ENCODE measurements at places on chromosomes 7 and 10.

- DNase-seq: no peak
These were observed 337.5 kb downstream of the CXCL12 start for GRCh38 chr10:44047361-44047760.

- peak; percentile 87 for DNase-seq
These were observed 37.7 kb downstream of the LRMDA start for GRCh38 chr10:75469006-75469616.

- no peak for DNase-seq
These were observed 224.1 kb downstream of the DOCK4 start for GRCh38 chr7:111982133-111982532.

- DNase-seq: no peak
These were observed 27.7 kb downstream of the GBX1 start for GRCh38 chr7:151139791-151140190.

GRCh38 chr10:87669752-87670151 lies 10.1 kb downstream of the PAPSS2 start:
- DNase-seq: no peak

- DNase-seq: no peak
These were observed 231.8 kb upstream of the DKK1 start for GRCh38 chr10:52082307-52082706.

DNA sequence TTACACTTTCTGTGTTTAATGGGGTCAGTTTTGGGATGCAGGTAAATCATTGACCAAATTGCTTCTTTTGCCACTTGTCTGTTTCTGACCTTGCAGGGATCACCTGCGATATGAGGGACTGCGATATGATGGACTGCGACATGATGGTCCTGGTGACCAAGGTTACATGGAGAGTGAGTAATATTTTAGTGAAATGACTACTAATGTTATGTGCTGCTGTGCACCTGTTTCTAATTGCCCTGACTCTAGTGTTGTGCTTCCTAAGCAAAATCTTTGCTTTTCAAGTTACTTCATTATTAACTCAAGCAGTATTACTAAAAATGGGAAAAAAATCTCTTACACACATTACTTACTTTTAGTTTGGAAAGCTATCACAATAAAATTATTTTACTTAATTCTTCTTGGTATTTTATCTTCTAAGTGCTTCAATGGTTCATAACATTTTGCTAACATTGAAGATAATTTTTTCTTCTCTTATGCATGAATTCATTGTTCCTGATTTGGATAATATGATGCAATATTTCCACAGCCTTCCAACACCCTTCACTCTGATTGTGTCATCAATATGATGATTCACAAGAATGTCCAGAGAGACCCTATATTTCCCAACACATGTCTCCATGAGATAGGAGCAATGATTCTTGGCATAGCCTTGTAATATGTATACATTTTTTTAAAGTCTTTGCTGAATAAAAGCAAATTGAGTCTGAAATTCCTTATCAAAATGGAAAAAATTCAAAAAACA lies 306.2 kb upstream of the AKR1E2 start:
- DNase-seq: peak; percentile 93

DNA sequence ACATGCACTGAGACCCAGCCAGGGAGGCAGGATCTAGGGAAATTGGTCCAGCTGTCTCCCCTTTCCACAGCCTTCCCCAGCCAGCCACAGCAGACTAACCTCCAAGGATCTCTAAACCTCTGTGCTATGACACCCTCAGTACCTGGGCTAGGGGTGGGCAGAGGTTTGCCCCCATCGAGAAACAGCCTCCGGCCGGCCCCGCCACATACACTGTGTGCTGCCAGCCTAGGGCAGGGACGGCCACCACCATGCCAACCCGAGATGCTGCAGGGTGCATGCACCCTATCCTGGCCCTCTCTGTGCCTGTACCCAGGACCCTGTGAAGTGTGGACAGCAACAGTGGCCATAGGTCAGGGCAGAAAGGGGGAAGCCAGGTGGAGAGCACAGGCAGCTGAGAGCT lies 58.1 kb downstream of the PARP12 start:
- no peak for DNase-seq

- no peak for DNase-seq
These were observed 96.3 kb downstream of the JAZF1 start for GRCh38 chr7:28083998-28084985.

DNA sequence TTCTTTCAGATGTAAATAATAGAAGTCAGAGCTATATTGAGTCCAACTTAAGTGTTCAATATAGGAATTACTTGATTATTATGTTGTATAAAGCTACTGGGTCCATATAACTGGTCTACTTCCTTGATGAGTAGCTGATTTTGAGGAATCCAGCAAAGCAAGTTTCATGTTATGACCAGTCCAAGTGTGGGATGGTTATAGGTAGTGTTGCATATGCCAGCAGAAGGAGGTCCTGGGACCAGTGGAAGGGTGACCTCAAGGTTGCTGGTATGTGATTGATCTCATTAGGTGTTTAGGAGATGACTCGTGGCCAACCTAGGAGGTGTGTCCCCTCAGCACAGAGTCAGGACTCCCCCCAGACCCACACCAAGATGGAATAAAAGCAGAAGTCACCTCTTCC lies 551.5 kb downstream of the KCNMA1 start:
- no peak for DNase-seq

DNA sequence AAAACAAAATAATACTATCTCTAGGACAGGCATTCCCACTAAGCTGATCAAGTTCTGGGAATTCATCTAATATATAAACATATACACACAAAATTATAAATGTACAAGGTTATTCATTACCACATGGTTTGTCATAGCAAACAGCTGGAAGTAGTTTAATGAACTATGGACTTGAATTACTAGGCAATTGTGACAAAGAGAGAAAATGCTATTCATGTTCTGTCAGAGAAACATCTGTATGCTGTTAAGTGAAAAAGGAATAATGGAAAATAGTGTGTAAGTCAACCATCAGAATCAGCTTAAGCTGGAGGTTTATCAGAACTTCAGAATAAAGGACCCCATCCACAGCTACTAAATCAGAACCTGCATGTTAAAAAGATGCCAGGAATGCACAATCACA lies 2.8 kb downstream of the ZNF248 start:
- no peak for DNase-seq

- no peak for DNase-seq
These were observed 15.6 kb downstream of the FANK1 start for GRCh38 chr10:125911990-125912389.

GRCh38 chr7:73342645-73343044 lies 14.7 kb downstream of the FKBP6 start:
- no peak for DNase-seq

GRCh38 chr7:95777269-95777668 lies 4.9 kb downstream of the DYNC1I1 start:
- no peak for DNase-seq

DNA sequence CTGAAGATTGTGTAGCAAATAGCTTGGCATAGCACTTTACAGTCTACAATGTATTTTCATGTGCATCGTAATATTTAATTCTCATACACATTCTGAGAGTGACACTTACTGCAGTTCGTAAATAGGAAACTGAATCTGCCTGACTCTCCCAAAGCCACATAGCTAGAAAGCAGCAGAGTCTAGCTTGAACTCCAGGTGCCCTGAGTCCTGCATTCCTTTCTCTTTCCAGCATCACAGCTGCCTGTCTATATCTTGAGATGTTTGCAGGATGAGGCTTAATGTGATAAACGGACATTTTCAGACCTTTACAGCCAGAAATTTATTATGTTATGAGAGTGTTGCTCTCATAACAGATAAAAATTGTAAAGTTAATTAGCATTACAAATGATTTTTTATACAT lies 132.9 kb upstream of the PLXDC2 start:
- no peak for DNase-seq

GRCh38 chr7:103824251-103824650 lies 165.2 kb downstream of the RELN start:
- no peak for DNase-seq

GRCh38 chr7:123571684-123572083 lies 14.1 kb upstream of the NDUFA5 start:
- DNase-seq: no peak

GRCh38 chr7:15459018-15459615 lies 102.7 kb downstream of the AGMO start:
- no peak for DNase-seq

DNA sequence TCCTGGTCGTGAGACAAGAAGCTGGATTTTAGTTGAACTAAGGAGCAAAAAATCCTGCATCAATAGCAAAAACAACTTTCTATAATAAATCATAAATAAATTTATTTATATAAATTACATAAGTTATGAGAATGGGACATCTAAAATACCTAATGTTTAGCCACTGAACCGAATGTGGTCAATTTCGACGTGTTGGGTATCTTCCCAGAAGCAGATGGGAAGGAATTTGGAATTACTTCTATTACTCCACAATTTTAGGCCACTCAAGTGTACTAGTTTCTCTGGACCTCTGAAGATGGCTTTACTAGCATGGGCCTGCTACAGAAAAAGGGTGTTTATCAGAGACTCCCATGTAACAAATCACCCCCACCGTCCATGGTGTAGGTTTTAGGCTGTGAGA lies 172.0 kb downstream of the PRPF18 start:
- no peak for DNase-seq

DNA sequence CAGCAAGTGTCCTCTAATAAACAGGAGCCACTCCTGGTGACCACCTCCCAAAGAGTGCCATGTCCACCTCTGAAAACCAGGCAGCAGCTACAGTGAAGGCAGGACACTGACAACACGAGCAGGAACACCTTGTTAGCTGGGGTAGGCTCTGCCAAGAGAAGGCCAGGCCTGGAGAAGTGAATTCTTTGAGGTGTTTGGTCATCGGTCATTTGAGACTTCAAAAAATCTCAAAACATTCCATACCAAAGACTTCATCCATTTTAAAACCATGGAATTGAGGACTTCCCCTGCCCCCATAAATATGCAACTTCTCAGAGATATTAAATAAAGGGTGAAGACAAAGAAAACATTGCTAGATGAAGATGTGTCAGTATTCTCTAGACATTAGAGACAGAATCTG lies 28.4 kb upstream of the OPALIN start:
- DNase-seq: no peak

- no peak for DNase-seq
These were observed 177.3 kb downstream of the NSUN6 start for GRCh38 chr10:18474118-18474455.

DNA sequence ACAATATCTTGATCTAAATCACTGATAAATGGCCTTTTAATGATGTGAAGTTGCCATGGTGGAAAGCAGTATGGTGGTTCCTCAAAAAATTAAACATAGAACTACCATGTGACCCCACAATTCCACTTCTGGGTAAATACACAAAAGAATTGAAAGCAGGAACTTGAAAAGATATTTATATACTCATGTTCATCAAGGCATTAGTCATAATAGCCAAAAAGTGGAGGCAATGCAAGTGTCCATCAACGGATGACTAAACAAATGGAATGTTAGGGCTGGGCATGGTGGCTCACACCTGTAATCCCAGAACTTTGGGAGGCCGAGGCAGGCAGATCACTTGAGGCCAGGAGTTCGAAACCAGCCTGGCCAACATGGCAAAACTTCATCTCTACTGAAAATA lies 2.0 kb upstream of the DNAJC12 start:
- DNase-seq: peak; percentile 65

DNA sequence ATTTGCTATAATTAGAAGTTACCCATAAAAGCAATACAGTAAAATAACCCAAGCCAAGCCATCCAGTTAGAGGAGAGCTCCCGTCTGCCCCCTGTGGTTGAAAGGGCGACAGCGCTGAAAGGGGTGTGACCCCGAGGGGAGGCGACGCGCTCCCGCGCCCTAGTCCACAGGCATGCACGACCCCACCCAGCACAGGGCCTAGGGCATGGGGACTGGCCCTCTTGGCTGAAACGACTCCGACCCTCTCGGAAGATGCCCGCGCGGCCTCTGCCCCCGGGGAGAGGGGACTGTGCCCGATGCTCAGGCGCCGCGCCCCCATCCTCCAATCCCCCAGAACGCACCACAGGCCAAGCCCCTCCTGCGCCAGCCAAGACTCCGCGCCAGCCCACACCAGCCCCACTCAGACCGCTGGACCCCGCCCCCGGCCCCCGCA lies 64.0 kb downstream of the CSGALNACT2 start:
- peak; percentile 52 for DNase-seq

DNA sequence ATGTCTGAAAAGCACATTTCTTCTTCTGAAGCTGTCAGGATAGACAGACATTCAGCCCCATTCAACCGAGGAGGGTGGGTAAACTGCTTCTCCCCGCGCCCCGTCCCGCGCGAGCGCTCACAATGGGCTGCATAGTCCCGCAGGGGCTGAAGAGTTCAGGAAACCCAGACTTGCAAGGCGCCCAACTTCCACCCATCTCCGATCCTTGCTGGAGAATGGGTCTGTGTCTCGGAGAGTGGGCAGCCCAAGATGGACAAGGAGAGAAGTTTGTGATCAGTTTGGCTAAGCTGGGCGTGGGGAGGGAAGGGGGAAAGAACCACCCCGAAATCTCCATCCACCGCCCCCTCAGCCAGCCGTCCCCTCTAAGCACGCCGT lies 686 bp downstream of the AASS start:
- no peak for DNase-seq

- DNase-seq: no peak
These were observed 203.0 kb downstream of the COBL start for GRCh38 chr7:51113560-51113959.

DNA sequence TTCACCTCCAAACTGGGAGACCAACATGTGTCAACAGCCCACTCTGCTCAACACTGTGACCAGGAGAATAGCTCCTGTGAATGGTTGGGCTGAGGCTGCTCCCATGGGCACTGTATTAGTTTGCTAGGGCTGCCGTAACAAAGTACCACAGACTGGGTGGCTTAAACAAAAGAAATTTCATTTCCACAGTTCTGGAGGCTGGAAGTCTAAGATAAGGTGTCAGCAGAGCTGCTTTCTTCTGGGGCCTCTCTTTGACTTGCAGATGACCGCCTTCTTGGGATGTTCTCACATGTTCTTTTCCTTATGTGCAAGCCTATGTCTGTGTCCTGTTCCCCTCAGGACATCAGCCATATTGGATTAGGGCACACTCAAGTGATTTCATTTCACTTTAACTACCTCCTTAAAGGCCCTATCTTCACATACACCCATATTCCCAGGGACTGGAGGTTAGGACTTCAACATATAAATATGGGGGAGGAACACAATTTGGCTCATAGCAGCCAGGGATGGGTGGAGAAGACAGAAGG lies 90.3 kb downstream of the CPED1 start:
- no peak for DNase-seq

- no peak for DNase-seq
These were observed 44.0 kb downstream of the KLHDC10 start for GRCh38 chr7:130114374-130114773.

DNA sequence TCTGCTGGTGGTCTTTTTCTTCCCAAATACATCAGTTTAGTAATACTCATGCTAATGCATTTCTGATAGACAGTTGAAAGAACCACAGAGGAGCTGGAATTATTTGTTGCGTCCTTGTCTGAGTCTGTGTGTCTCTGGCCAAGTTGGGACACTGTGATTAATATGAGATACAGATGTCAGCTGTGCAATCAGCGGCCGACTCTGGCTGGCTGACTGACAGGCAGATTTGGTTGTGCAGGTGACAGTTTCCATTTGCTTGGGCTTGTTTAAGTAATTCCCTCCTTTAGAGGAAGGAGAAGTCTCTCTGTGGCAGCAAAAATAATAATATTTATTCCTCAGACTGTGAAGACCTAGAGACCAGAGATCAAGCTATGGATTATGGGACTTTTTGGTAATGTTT lies 176.2 kb upstream of the CHRM2 start:
- no peak for DNase-seq

- no peak for DNase-seq
These were observed 64.1 kb downstream of the BMPR1A start for GRCh38 chr10:86820509-86820908.

- no peak for DNase-seq
These were observed 23.2 kb upstream of the ARHGAP22 start for GRCh38 chr10:48627984-48628609.
